ENCODE measurements at places on chromosomes 3 and 15.

DNA sequence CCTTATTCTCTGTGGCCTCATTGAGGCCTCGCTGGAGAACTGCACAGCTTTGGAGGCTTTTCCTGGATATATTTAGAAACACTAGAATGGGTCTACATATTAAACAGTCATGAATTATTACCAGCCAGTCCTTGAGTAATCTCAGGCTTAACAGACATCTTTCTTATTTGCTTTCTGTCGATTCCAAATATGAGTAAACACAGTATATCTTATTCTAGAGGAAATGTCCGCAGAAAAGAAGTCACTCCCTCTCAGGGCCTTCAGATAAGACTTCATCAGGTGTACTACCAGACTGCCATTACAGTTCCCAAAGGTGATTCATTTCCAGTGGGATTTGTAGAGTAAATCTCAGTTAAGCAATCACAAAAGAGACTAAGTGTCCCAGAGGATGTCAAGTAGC lies 310.7 kb downstream of the RBMS3 start:
- no peak for DNase-seq

DNA sequence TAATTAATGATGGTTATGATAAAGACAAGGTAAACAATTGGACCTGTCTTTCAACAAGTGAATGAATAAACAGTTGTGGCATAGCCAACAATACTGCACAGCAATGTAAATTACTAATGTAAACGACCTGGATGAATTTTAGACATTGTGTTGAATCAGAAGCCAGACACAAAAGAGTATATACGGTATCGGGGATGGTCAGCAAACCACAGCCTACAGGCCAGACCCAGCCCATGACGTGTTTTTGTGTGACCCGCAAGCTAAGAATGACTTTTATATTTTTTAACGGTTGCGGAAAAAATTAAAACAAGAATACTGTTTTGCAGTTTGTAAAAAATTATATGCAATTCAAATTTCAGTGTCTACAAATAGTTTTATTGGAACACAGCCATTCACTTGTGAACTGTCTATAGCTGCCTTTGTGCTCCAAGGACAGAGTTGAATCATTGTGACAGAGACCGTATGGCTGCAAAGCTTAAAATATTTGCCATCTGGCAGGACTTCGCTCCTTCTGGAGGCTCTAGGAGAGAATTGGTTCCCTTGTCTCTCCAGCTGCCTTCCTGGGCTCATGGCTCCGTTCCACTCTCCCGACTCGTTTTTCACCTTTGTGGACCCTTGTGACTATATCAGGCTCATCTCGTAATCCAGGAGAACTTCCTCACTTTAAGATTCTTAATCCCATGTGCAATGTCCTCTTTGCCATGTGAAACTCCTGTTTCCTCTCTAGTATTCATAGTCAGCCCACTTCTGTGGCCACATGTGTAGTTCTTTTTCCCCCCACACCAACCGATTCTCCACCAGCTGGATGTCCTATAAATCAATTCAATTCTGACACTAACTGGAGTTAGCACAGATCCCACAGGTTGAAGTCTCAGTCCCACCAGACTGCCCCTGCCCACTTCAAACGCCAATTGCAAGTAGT lies 72.7 kb downstream of the CMTM8 start:
- no peak for DNase-seq

- DNase-seq = no peak
These were observed 193.1 kb downstream of the MEIS2 start for GRCh38 chr15:36907295-36907694.

GRCh38 chr3:194486540-194487288 lies at the start of gene ATP13A3:
ATP13A3 (minus strand) TSS chr3:194487002; CDS start chr3:194462190, 24,812 bp downstream.
- peak; percentile 90 for DNase-seq

DNA sequence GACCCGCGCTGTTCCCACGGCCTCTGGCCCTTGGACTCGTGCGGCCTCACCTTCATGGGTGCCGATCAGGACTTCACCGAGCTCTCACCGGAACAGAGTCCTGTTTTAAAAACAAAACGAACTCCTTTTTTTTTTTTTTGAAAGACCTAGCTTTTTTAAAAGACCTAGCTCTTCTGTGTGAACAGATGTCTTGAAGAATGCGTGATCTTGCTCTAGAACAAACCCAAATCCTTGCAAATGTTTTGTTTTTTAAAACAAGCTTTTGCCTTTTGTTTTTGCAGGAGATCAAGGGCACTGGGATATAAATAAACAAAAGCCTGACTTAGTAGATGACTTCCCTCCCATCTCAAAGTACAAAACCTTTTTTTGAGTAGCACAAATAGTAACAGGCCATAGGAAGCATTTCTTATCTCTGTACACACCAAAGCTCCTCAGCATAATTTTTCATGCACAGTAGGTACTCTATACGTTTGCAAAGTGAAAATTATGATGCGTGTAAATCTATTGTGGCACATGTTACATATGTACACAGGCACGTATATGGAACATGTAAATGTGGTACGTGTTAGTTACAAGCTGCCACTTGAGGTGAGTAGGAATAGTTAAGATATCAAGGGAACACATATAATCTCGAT lies 1.1 kb upstream of the MSL2 start:
- DNase-seq = no peak

DNA sequence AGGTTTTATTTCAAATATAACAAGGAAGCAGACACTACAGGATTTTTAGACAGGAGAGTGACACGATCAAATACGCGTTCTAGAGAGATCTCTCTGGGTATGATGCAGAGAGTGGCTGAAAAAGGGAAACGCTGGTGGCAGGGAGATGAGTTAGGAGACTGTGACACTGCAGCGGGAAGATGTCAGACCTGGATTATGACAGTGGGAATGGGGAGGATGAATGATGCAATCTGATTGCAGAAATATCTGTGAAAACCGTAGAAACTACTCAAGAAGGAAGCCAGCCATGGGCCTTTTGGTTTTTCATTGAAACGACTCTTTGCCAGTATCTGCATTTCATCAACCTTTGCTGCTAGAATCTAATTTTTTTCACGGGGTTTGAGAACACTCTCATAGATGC lies 157.9 kb downstream of the FAM43A start:
- no peak for DNase-seq

GRCh38 chr3:57064572-57064971 lies 4.1 kb downstream of the SPATA12 start:
- no peak for DNase-seq

DNA sequence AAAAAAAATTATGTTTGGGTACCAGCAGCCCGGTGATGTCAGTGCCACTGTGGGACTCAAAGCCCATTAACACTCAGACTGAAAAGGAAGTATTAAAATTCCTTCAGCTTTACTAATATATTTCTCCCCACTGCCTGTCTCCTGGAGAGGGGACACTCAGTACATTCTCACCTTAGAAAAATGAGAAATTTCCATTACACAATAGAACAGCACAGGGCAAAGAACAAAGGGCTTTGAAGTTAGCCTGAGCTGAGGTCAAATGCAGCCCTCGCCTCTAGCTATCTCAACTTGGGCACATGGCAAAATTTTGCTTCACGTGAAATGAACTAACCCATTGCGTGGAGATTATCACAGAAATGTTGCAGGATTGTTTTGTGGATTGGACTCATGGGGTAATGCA lies 80.8 kb downstream of the RARB start:
- DNase-seq = no peak

- no peak for DNase-seq
These were observed 69.7 kb upstream of the LARS2 start for GRCh38 chr3:45318689-45319088.

- no peak for DNase-seq
These were observed 44.3 kb upstream of the FLNB start for GRCh38 chr3:57963811-57964346.

- DNase-seq = no peak
These were observed 119.9 kb downstream of the PDZRN3 start for GRCh38 chr3:73504852-73505251.

DNA sequence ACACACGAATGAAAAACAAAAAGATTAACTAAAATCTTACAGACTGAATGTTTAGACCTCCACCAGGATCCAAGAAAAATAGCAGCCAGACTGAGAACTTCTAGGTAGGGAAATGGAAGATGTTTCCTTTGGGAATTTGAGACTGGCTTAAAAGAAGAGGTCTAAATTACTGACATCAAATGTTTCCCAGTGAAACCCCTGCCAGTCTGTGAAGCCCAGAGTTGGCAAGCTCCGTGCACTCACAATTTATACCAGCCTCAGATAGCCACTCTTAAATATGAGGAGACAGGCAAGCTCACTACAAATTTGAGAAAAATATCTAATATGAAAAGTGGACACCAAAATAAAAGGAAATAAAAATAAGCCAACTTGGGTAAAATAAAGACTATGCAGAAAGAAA lies 700.5 kb upstream of the ZNF385D start:
- DNase-seq = no peak

DNA sequence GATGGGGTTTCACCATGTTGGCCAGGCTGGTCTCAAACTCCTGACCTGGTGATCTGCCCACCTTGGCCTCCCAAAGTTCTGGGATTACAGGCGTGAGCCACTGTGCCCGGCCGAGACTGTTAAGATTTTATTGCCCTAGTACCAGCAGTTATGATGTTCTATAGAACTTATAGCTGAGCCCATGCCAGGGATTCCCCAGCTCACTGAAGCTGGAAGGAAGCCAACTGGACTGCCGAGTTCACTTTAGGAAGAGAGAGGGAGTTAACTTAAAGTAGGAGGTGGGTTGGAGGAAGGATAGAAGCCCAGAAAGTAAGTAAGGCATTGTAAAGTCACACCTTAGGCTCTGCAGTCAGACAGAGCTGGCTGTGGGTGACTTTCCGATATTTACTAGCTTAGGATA lies 101.1 kb upstream of the BOC start:
- DNase-seq = no peak

DNA sequence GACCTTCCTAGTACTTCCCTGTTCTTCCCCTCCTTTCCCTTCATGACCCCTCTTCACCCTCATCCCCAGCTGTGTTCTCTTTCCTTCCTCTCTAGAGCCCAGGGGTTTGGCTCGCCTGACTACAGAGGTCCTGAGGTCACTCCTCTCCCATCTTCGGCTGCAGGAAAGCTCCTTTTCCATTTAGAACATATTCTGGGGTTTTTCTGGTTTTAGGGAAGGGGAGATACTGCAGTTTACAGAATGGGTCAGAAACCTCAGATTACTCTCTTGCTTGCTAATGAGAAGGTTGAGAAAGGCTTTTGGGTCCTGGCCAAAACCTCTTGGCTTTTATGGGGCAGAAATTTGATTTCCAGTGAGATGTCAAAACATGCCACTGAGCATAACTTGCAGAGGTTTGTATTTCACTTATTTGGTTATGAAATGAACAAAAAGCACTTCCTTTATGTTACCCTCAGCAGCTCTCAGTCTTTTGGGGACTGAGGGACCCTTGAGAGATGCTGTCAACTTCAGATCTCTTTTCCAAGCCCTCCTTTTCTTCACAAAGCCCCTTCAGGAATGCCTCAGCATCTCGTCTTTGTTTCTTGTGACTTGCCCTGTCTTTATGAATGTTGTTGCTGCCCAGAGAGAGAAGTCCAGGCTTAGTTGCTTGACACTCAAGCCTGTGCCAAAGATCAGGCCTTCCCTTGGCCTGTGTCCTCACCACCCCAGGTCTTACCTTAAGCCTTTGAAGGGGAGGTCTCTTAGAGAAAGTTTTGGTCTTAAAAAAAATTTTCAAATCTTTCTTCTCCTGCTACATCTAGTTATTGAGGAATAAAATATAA lies 121.7 kb upstream of the TPM1 start:
- no peak for DNase-seq

DNA sequence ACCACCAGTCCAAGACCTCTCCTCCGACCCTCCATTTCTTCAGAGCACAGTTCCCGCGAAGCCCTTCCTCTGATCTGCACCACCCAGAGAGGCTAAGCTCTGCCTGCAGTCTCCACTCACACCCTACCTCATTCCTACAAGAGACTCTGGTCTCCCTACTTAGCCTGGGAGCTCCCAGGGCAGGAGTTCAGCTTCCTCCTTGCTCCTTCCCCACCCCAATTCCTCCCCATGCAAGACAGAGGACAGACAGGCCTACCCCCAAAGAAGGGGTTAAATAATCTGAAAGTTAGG lies 12.6 kb upstream of the VIPR1 start:
- DNase-seq = no peak

GRCh38 chr3:134650431-134651346 lies at the start of gene KY:
KY (minus strand) TSS chr3:134651022; CDS start chr3:134650960, 62 bp downstream.
- DNase-seq = no peak

DNA sequence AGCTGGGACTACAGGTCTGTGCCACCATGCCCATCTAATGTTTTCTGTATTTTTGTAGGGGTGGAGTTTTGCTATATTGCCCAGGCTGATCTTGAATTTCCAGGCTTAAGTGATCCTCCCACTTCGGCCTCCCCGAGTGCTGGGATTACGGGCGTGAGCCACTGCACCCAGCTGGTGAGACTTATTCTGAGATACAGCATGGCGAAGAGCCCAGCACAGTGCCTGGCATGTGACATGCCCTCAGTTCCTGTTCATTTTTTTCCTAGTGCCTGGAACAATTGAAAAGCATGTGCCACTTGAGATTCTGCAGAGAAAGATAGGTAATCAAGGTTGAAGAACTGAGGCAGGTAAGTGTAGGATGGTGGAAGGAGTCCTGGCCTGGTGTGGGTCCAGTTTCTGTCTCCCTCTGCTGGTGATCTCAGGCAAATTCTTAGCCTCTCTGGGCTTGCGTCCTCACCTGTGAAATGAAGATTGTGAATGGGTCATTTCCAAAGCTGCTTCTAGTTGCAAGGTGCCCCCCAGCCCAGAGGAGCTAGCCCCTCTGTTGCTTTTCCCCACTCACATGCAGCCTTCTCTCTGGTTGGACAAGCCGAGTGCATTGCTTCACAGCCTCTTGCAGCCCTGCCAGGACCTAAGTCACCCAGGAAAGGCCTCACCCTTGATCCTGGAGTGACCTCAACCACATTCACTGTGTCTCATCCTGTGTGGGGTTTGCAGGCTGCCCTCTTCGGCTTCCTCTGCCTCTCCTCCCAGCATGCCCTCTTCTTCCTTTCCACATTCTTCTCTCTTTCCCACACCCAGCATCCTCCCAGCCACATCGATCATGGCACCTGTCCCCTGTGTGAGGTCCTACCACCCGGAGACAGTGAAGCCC lies 4.3 kb upstream of the RHCG start:
- DNase-seq = no peak

GRCh38 chr3:54630101-54630623 lies 297.7 kb downstream of the LRTM1 start:
- no peak for DNase-seq

- DNase-seq = no peak
These were observed 107.2 kb downstream of the GTPBP8 start for GRCh38 chr3:113097960-113098447.

GRCh38 chr3:67713764-67714469 lies 59.5 kb upstream of the SUCLG2 start:
- no peak for DNase-seq

DNA sequence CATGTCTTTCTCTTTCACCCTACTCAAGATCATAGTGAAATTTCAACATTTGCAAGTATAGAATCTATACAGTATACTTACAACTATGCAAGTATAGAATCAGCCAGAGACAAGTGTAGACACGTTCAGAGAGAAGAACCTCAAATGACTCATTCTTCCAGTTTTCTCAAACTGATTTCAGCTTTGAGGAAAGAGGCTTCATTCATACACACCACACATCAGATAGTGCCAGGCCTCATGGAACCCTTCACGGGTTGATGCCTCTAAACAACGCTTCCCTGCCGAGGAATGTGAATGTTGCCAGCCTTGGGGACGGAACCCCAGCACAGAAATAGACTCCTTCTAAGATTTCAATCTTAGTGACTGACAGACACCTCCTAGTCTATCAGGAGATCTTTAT lies 135.7 kb downstream of the FOXP1 start:
- DNase-seq = no peak

Data from DND-41 (cell line).